CD4-positive, alpha-beta T cell (primary cell): ENCODE measurements at places on chromosomes 5 and 9.

GRCh38 chr5:65830856-65831255, 95.5 kb upstream of the ERBIN start:
- no peak for DNase-seq

DNA sequence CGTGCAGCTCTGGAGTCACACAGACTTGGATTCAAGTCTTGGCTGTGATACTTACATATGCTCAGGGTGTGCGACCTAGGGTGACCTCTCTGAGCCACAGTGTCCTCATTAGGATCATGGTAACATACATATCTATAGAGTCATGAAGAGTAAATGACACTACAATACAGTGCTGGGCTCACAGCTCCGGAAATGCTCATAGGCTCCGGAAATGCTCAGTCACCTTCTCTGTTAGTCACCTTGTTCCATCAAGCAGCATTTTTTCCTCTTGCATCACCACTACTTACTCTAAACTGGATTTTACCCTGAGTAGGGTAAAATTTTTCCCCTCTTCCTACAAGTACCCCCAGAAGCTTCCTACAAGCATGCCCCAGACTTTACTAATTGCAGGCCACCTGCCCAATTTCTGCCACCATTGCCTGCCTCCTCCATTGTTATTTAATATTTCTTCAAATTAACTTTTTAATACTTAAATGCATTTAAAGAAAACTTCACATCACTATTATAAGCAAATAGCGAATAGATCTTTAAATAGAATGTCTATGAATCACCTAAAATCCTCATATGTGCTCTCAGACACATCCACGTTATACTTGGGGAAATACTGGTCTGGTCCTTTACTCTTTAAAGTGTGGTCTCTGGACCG, 147.6 kb upstream of the SPRY4 start:
- DNase-seq: peak; percentile 13

DNA sequence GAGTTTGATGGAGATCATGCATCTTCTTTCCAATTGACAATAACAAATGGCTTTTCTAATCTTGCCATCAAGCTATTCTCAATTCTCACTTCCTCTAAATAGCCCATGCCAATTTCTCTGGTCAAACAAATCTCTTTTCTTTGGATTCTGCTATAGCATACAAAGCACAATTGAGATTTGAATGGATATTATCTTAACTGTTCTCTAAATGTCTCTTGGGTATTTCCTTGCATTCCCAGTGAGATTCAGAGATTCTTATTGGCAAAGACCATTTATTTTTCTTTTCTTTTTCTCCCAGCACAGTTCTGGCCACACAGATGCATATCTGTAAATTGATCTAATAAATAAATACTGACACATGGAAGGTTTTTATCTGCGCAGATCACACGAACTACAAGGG, at the start of gene OR1N2:
Gene OR1N2 (plus strand): TSS at position 301 of the 400 bp plus-strand sequence. CDS start 100 bp downstream, outside the sequence.
- DNase-seq: no peak

DNA sequence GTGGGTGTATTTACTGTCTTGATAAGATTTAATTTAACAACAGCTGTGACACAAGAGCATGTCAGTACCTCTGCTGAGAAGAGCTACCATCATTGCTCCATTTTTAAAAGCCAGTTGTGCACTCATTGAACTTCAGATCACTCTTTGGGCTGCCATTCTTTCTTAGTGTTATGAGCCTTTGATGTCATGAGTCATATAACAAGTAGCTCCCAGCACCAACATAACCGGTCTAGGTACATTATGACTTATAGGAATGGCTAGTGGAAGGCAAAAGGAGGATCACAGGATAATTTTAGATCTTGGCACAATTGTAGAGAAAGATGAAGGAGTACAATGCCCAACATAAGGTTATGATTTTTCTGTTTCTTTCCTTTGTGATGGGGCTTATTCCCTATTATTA, 170.8 kb upstream of the FBN2 start:
- no peak for DNase-seq

- DNase-seq: no peak
Measured at GRCh38 chr5:73096239-73096575, 24.2 kb upstream of the TMEM171 start.

DNA sequence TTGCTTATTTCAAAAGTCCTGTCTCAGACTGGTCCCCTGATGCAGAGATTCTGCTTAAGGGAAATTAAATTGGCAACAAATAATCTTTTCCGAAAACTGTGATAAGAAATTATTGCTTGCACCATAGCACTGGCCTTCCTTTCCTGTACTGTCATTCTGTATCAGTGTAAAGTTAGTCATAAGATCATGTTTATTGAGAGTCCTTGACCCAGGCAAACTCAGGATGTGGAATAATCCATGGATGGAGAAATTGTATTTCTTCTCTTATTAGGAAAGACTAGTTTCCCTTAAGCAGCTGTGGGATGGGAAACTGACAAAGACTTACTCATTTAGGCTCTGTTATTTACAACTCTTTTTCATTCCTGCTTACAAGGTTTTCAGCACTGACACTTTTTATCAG, 83.0 kb upstream of the RANBP6 start:
- DNase-seq: no peak

DNA sequence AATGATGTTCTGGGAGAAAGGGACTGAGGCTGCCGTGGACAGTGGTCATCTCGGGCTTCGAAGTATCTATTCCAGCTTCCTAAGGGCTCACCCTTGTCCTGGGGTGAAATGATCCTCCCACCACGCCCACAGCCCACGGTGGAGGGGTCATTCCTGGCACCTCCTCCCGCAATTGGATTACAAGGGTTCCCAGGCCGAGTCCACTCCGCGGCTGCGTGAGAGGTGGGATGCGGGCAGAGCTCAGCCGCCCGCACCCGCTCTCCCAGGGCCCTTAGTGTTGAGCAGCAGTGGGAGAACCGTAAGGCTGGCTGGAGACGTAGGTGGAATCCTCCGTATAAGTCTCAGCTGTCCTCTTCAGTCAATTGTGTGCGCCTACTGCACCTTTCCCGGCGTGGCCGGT, 273.3 kb upstream of the ADAMTS16 start:
- DNase-seq: no peak
